ENCODE measurements at places on chromosomes 11 and 22. TPM values are rescaled to one million over a fixed set of nuclear protein-coding genes. Genes with fewer than 3 reads are reported as not detected.

LRP5 gene
- 64.8 TPM for total RNA-seq

GRCh38 chr22:45932071-45932470 lies 44.9 kb downstream of the WNT7B start:
- no peak overlapping the region for H3K4me3 ChIP-seq

DNA sequence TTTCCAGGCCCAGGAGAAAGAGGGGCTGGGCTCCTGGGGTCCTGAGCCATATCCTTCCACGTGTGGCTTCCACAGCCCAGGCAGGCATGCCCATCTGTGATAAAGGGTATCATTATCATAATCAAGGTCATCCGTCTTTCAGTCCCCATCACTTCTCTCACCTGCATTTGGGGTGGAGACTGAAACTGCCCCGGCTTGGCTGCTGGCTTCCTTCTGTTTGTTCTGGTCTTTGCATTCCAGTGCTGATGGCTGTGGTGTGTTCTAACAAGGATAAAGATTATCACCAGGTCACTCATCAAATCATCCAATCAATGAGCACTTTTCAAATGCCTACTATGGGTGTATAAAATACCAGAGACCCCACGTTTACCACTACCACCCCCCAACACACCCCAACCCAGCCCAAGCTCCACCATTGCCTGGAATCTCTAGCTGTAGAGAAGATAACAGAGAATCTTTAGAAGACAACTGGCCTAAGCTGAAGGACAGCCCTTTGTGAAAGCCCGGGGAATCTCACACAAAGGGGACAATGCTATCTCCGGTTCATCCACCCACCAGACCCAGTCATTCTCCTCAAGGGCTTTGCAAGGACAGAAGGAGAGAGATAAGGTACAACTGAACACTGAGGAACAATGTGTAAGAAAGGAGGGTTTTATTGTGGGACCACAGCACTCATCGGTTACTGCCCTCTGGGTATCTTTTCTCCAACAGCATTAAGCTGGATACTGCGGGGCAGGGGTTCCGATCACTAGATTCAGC lies 54.9 kb downstream of the AHNAK start:
- no peak for DNase-seq
- no peak overlapping the region for H3K27ac ChIP-seq
- no peaks in the 10 kb centered on the region for H3K27me3 ChIP-seq
- peaks cover 6% of the 10 kb centered on the region for H3K4me1 ChIP-seq

DNA sequence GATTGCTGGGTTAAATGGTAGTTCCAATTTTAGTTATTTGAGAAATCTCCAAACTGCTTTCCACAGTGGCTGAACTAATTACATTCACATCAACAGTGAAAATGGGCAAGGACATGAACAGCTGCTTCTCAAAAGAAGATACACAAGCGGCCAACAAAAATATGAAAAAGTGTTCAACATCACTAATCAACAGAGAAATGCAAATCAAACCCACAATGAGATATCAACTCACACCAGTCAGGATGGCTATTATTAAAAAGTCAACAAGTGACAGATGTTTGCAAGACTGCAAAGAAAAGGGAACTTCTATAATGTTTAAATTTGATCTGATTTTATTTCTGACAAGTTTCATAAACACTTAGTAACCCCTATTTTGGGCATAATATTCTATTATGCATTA lies 537.5 kb downstream of the DLG2 start:
- H3K27ac ChIP-seq = no peak overlapping the region
- no peaks in the 10 kb centered on the region for H3K27me3 ChIP-seq
- H3K4me1 ChIP-seq = peaks cover 3% of the 10 kb centered on the region
- H3K36me3 ChIP-seq = no peaks in the 10 kb centered on the region

DNA sequence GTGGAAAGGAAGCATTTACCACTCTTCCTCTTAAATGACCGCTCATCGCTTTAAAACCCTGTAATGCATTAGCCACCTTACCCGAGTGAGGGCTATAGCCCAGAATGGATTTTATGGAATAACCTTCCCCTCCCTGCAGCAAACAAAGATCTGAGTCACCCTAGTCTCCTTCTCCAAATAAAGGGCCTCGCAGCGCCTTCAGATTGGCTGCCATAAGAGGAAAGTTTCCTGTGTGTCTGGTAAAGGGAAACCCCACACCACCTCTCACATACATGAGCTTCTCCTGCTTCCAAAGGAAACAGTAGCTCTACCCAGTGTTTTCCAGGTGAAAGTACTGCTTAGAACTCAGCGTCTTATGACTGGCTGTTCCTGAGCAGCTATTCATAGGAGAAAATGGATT lies 47.8 kb downstream of the PPP2R1B start:
- DNase-seq = peak; percentile 44
- H3K4me3 ChIP-seq = no peak overlapping the region
- peaks cover 23% of the 10 kb centered on the region for H3K36me3 ChIP-seq
- no peaks in the 10 kb centered on the region for H3K27me3 ChIP-seq
- H3K27ac ChIP-seq = peak overlapping the region; percentile 21

- H3K4me3 ChIP-seq = no peak overlapping the region
- H3K27ac ChIP-seq = no peak overlapping the region
- peaks cover 24% of the 10 kb centered on the region for H3K27me3 ChIP-seq
- peak; percentile 14 for DNase-seq
Measured at GRCh38 chr11:13465909-13466371, 2.9 kb upstream of the BTBD10 start.
